ENCODE measurements at places on chromosomes 5 and 9.

DNA sequence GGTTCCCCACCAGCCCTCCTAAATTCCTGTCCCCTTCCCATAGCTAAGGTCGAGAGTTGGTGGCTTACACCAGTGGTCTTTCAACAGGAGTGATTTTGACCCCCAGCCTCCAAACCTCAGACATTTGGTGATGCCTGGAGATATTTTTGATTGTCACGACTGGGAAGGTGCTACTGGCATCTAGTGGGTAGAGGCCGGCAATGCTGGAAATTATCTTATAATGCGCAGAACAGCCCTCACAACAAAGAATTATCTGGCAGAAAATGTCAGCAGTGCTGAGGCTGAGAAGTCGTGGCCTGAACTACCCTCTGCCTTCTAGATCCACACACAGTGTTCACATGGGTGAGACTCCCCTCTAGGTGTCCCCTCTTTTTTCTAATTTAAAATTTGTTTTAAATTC, 69.6 kb downstream of the IL31RA start:
- no peak for DNase-seq

DNA sequence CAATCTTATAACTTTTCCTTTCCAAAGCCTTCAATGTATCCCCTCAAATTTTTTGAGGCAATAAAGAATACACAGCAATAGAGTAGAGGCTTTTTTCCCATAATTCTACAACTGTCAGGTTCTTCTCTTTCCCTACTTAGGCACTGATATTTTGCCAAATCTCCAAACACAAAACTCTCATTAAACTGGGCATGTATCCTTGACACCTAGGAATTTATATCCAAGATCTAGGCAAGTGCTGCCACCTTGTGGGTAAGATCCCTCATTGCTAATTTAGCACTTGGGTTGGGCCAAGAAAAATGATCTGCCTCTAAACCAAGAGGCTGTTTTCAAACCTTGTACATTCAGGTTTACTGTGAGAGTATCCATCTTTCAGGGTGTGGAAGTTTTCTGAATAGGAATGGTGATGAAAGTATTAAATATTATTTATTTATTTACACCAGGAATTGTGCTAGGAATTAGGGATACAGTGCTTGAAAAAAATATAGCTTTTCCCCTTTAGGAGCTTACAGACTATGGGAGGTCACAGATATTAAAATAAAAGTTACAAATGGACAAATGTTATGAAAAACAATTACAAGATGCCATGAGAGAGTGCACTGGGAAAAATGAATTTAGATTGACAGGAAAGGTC, 17.6 kb downstream of the TSTD2 start:
- peak; percentile 43 for DNase-seq

- no peak for DNase-seq
These were observed 168.2 kb downstream of the ARHGAP26 start for GRCh38 chr5:142938266-142938880.

DNA sequence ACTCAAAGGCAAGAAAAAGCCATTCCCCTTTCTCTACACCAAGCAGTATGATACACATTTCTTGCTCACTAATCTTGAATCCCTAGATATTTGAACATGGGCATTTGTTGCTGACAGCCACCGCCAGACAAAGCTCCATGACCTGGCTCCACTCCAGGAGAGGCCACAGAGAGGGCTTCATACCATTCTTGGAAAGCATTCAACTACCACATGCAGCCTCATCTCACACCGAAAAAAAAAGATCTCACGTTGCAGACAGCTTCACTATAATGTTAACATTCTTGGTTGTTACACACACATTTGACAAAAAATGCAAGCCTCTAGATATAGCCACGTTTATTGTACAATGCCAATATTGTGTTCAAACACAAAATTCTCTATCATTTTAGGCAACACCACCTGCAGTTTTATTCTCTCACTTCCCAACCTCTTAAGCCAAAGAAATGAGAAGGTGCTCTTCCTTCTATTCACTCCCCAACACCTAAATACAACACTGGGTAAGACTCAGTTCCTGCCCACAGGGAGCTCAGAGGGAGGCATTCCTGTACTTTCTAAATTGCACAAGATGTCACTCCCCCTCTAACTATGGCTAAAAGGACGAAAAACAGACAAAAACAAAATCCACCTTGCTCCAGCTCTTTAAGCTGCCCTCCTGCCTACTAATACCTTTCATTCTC, 222.4 kb downstream of the TSSK1B start:
- no peak for DNase-seq

DNA sequence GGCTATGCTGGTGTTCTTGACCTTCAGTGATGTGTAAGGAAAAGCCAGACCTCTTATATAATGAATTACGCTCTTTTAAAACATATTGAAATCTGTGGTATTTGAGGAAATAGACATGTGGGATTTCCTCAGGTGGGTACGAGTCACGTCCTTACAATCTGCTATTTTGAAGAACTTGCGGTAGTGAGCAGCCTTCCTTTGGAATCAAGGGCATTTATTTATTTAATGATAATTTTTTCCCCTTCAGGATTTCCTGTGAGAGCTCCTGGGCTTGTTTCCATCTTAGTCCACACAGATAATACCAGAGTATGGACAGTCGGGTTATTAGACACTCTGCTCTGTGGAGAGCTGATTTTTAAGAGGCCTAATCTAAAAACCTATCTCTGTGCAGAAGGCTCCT, 167.9 kb downstream of the ARHGEF28 start:
- DNase-seq, result no peak

- no peak for DNase-seq
These were observed 48.8 kb downstream of the GRAMD2B start for GRCh38 chr5:126471875-126472537.

DNA sequence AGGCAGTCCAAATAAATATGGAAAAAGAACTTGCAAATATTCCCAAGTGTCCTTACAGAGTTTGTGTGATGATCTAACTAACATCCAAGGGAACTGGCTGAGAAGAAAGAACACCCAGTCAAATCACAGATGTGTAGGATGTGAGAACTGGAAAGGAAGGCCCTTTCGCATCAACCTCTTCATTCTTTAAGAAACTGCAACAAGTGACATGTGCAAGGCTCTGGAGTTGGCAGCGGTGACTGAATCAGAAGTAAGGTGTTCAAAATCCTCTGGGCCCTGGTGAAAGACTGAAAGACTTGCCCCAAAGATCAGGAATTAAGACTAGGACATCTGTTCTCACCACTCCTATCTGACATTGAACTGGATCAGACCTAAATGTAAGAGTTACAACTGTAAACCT, 88.7 kb downstream of the RAPGEF1 start:
- DNase-seq, result no peak

DNA sequence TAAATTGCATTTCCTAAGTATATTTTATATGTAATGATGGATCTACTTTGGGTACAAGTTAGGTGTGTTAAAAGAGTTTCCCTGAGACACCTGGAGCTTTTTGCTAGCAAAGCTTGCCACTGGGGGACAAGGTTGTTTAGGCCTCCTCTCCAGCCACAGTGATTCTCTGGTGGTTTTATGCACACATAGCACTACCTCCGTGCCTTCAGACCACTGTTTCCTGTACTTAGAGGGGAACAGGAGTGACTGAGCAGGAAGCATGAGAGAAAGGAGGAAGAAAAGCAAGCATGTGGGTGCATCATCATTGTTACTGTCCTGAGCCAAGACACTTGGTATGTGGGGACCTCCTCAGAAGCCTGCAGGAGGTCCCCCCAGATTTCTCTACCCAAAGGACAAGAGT, 272.1 kb downstream of the RASEF start:
- DNase-seq, result no peak

GRCh38 chr5:43154469-43154868, 33.8 kb downstream of the ZNF131 start:
- no peak for DNase-seq

DNA sequence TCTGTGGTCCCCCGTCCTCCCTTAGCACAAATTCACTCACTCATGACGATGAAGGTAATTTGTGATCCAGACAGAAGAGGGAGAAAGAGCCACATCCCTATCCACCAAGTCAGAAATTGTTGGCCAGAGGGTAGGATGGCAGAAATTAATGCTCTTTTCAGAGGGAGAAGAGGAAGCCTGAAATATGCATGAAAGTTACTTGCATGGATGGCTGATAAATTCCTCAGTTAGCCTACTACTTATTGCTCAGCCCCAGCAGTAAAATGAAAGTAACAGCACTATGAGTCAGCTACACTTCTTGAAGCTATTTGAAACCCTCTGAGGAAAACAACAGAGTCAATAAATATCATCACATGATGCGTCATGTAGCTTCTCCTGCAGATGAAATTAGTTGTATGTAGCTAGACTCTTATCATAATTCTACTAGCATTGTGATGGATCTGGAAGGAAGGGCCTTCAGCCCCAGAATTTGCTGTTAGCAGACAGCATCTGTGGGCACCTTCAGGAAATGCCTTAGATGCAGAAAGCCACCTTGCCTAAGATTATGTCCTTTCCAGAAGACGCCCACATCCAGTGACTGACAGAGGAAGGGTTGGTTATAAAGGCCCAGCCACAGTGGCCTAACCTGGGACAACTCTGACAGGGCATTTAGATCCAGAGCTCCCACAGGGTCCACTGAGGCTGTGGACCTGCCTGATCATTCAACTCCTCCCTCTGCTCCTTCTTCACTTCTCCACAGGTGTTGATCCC, 81.2 kb upstream of the CCDC112 start:
- no peak for DNase-seq

DNA sequence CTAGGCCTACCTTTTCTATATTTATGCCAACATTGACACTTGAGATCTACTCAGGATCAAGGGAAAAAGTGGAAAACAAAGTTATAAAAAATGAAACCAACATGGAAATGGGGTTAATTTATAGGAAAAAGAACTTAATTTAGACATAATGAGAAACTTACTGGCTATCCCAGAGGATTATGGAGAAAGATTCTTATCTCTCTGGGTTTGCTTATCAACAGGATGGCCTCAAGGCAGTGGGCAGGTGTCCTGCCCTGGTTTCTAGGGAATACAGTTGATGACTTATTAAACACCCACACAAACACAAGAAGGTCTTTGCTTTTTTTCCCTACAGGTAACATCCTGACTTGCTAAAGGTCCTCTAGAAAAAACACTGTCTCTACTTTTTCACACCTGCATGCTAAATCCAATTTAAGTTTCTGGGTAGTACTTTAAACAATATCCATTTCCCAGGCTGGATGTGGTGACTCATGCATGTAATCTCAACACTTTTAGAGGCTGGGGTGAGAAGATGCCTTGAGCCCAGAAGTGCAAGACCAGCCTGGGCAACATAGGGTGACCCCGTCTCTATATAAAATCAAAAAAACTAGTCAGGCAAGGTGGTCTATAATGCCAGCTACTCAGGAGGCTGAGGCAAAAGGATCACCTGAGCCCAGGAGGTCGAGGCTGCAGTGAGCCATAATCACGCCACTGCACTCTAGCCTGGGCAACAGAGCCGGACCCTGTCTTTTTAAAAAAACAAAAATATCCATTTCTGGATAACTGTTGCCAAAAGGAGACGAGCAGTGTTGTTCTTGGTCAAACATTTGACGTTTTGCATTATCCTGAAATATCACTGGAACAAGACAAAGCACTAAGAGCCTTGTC, 6.6 kb upstream of the ZNF608 start:
- no peak for DNase-seq

GRCh38 chr5:77418601-77419581, 73.2 kb downstream of the WDR41 start:
- DNase-seq, result no peak

DNA sequence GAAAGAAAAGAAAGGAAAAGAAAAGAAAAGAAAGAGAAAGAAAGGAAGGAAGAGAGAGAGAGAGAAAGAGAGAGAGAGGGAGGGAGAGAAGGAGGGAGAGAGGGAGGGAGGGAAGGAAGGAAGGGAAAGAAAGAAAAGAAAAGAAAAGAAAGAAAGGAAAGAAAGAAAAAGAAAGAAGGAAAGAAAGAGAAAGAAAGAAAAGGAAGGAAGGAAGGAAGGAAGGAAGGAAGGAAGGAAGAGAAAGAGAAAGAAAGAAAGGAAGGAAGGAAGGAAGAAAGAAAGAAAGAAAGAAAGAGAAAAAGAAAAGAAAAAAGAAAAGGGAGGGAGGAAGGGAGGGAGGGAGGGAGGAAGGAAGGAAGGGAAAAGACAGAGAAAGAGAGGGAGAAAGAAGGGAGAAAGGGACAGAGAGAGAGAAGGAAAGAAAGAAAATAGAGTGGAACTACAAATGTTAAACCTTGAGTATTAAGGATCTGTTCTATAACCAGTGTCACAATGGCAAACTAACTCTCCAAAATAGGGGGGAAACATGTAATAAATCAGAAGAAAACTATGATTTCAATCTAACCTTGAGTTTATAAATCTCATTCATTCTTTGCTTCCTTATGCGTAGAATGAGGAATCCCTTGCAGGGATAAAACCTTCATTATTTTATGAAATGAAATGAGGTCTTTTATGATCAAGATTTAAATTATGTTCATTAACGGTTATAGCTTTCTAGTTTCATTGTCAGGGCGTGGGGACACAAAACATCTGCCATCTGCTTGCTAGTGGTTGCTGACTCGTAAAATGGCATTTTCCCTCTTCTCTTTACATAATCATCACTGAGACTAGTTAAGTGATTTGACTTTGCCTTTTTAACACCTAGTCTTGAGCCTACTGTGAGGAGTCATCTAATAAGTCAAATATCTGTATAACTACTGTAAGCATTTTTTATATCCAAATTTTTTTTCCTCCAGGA, 40.7 kb upstream of the RAD23B start:
- DNase-seq, result no peak

DNA sequence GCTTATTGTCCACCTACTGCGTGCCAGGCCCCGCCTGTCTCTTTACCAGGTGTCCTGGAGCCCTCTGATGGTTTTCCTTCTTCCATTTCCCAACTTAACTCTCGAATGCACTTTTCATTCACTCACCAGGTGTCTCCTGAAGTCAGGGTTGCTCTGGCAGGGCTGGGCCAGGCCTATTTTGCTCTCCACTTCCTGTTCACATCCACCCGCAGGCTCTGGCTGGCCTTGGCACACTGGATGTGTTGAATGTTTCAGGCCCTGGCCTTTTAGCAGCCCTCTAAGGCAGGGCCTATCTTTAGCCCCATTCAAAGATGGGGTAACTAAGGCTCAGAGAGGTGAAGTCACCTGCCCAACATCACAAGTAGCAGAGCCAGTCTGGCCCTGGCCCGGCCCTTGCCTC, 16.4 kb downstream of the LRRC8A start:
- no peak for DNase-seq

DNA sequence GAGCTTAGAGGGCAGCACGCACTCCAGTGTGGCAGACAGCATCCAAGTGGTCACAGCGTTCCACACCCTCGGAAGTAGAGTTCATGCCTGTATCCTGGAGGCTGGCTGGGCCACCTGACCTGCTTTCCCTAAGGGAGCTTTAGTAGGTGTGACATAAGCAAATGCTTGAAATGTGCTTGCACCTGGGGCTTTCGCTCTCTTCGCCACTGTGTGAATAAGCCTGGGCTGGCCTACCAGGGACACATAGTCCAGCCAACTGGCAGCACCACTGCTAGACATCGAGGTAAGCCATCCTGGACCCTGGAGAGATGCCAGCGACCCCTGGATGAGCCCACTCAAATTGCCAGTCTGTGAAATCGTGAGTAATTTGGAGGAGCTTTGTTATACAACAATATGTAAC, 24.9 kb upstream of the IRX4 start:
- DNase-seq, result no peak

Measured in hypothalamus (tissue), 51 donors.